ENCODE measurements at places on chromosomes 5 and 9.

DNA sequence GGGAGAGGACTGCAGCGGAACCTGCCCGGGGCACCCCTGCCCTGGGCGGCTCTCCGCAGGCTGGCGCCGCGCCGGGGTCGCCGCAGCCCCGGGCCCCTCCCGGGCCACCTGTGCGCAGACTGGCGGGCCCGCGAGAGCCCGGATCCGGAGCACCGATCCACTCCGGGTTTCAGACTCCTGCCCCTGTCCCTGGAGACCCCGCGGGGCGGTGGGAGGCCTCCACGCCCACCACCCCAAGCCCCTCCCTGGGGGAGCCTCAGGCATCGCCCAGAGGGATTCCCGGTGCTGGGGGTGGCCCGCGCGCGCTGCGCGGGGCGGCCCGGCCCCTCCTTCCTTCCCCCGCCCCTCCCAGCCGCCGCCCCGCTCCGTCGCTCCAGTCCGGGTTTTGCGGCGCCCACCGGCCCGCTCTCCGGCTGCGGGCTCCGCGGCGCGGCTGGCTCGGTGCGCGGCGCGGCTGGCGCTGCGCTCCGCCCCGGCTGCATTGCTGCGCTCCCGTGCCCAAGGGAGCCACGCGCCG lies at the start of gene UNC5A:
Gene UNC5A (plus strand): TSS at position 479 of the 517 bp plus-strand sequence. CDS start 192 bp downstream, outside the sequence.
- no peak for DNase-seq

GRCh38 chr9:17614250-17614649 lies 35.4 kb downstream of the SH3GL2 start:
- no peak for DNase-seq

GRCh38 chr9:132516911-132517310 lies 65.5 kb upstream of the BARHL1 start:
- DNase-seq: no peak

- no peak for DNase-seq
Measured at GRCh38 chr5:135467871-135468485, 15.8 kb upstream of the TIFAB start.

DNA sequence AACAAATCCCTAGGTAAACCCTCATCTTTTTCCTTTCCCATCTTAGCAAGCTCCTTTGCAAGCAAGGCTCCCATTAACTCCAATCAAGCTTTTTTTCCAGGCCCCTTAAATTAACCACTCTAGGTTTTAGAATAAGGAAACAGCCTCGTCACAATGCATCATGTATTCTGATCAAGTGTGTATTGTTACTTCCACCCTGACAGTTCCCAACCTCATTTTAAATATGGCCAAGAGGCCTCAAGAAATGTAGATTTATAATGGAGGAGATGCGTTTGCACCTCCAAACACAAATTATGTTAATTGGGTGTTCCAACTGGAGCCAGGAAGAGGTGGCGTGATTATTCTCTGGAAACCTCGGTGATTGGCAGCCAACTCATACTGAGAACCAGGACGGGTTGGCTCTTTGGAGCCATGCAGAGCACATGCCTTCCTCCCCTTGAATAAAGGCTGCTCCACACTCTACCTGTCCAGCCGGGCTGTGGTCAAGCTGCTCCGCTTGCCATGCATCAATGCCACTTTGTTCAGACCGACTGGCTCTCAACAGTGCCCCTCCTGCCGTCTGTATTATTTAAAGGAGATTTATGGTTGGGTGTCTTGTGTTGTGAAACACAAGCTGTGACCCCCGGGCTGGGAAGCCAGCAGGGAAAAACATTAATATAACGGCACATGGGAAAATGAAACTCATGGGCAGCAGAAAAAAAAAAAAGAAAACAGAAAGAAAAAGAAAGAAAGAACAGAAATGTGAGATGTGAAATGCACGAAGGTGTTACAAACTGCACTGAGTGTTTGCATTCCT lies 191.1 kb downstream of the EBF1 start:
- no peak for DNase-seq

- DNase-seq: no peak
Measured at GRCh38 chr5:1127959-1128785, 16.3 kb upstream of the SLC12A7 start.

- no peak for DNase-seq
Measured at GRCh38 chr5:73426034-73426433, 22.5 kb downstream of the FOXD1 start.

DNA sequence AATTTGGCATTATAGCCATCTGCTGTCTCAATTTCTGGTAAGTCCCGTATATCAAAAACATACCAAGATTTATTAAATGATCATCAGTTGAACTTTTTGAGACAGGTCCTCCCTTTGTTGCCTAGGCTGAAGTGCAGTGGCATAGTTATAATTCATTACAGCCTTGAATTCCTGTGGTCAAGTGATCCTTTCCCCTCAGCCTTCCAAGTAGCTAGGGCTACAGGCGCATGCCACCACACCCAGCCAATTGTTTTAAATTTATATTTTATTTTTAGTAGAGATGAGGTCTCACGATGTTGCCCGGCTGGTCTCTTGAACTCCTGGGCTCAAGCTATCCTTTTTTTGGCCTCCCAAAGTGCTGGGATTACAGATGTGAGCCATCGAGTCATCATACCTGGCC lies 418.9 kb downstream of the ARHGEF28 start:
- DNase-seq: no peak

- no peak for DNase-seq
Measured at GRCh38 chr5:55591686-55592085, 56.9 kb upstream of the PLPP1 start.

GRCh38 chr5:1554410-1554967 lies 30.7 kb upstream of the LPCAT1 start:
- DNase-seq: no peak

- DNase-seq: no peak
Measured at GRCh38 chr9:97786341-97786740, 66.7 kb upstream of the FOXE1 start.

GRCh38 chr5:151225475-151225874 lies 1.6 kb upstream of the CCDC69 start:
- DNase-seq: no peak

GRCh38 chr9:28155671-28156070 lies 582.4 kb upstream of the C9orf72 start:
- DNase-seq: no peak

- DNase-seq: no peak
Measured at GRCh38 chr9:109224751-109225150, 57.7 kb upstream of the FRRS1L start.

GRCh38 chr9:137312852-137313325 lies 10.8 kb upstream of the NRARP start:
- DNase-seq: no peak

DNA sequence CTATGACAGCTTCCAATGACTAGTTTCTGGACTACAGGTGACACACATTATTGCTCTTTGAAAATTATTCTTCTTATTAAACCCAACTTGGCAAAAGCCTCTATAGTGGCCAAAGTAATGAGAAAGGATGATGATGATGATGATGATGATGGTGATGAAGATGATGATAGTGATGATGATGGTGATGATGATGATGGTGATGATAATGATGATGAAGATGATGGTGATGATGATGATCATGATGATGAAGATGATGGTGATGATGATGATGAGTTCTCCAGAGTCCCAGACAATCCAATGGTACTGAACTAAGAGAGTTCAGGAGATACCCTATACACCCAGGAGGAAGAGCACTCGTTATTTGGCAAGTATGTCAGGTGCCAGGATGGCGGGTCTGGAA lies 739.4 kb downstream of the IRX1 start:
- DNase-seq: no peak

DNA sequence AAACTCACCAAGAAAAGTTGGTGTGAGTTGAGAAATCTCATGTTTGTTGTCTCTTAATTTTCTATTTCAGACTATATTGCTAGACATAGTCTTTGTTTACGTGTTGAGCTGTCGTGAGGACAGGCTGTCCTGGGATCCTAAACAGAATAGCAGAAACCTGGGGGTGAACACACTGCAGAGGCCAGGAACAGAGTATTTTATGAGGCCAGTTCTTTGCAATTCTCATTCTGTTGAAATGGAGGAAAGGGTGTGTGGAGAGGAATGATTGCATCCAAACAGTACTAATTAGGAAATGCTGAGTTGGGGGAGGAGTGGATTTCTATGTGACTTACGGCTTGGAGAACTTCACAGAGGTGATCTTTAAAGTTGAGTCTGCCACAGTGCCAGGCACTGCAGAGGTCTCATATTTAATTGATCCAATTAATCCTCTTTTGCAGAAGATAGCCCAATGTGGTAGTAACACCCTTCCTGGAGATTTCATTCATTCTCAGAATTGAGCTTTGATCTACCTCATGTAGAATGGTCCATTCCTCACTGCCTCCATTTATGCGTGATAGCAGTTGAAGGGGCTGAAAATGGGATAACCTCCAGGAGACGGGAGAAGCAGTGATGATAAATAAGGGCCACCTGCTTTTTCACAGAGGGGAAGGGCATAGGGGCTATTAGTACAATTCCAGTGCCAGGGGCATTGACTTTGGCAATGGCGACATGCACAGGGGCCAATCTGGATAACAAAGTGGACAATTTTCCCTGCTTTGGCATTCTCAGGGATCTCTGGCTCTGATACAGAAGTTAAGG lies 84.7 kb upstream of the TNFAIP8 start:
- no peak for DNase-seq

GRCh38 chr5:67502951-67503350 lies 306.4 kb upstream of the CD180 start:
- no peak for DNase-seq

DNA sequence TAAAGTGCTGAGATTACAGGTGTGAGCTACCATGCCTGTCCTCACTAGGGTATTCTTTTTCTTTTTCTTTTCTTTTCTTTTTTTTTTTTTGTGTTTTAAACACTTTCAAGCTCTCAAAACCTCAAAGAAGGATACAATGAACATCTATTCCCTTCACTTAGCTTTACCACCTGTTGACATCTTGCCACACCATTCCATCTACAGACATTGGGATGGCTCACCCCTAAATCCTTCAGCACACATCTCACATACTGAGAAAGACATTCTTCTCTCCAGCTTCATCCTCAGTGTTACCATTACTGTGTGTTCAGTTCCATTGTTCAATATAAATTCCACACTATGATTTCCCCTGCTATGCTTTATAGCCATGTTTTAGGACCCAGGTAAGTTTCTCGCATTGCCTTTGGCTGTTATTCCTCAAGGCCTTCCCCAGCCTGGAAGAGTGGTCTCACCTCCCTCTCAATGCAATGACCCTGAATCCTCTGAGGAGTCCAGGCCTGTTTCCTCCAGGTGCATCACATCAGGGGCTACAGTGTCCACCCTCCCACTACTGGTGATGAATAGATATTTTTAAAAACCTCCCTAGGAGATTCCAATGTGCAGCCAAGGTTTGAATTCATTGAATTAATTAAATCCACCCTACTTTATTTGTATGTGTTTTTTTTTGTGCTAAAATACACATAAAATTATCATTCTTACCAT lies 16.7 kb downstream of the IQGAP2 start:
- DNase-seq: no peak

DNA sequence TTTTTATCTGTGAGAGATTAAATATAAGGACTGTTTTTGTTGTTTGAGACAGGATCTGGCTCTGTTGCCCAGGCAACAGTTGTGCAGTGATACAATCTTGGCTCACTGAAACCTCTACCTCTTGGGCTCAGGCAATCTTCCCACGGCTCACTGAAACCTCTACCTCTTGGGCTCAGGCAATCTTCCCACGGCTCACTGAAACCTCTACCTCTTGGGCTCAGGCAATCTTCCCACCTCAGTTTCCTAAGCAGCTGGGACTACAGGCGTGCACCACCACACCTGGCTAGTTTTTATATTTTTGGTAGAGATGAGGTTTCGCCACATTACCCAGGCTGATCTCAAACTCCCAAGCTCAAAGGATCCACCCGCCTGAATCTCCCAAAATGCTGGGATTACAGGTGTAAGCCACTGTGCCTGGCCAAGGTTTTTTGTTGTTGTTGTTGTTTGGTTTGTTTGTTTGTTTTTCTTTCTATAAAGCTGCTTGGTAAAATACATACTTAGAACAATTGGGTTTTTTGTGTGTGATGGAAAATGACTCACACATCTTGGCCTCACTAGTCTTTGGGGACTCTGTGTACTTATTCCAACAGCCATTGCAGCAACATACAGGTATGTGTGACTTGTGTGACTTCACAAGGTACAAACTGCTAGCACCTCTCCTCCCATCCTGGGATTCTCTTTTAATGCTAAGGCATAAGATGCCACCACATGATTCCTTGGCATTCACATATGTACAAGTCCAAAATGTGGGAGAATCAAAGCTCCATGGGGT lies 36.5 kb upstream of the RASA1 start:
- no peak for DNase-seq

- no peak for DNase-seq
Measured at GRCh38 chr9:26551971-26552370, 340.6 kb downstream of the CAAP1 start.

DNA sequence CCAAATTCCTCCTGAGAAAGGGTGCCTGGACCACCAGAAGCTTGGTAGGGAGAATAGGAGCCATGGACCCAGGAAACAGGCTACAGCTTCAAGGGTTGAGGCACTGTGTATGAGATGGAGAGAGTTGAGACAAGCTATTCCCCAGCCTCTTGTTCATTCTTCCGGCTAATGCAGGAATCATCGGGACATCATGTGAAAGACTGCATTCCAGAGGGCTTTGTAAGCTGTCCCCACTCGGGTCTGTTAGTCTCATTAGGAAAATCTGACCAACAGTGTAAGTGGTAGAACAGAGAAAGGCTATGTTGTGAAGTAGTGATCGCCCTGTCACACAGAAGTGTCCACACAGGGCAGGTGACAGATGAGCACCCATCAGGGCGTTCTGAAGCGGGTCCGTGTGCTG lies 81.4 kb downstream of the GABBR2 start:
- DNase-seq: no peak

DNA sequence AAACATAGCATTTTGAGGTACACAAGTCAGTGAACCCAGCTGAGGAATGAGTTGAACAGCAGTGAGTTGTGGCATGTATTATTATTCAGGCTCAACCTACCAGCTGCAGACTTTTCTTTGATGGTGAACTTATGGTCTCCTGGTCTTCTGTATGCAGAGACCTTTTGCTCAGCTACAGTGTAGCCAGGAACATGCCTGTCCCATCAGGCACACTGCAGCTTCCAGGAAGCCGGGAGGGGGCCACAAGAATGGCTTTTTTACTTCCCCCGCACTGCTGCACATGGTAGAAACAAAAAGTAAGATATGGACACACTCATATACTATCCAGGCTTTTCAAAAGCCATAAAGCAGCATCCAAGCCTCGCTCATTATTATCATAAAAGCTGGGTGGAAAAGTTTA lies 65.3 kb upstream of the PLPP1 start:
- no peak for DNase-seq

GRCh38 chr5:174599992-174600391 lies 124.4 kb upstream of the MSX2 start:
- no peak for DNase-seq

- DNase-seq: no peak
Measured at GRCh38 chr9:129209109-129209508, 31.0 kb upstream of the IER5L start.

- DNase-seq: no peak
Measured at GRCh38 chr9:70576116-70576515, 161.7 kb upstream of the KLF9 start.
